ENCODE measurements at places on chromosomes 7 and 10.
A peak's percentile ranks its signal among the peaks of the same experiment; 100 is the strongest.

DNA sequence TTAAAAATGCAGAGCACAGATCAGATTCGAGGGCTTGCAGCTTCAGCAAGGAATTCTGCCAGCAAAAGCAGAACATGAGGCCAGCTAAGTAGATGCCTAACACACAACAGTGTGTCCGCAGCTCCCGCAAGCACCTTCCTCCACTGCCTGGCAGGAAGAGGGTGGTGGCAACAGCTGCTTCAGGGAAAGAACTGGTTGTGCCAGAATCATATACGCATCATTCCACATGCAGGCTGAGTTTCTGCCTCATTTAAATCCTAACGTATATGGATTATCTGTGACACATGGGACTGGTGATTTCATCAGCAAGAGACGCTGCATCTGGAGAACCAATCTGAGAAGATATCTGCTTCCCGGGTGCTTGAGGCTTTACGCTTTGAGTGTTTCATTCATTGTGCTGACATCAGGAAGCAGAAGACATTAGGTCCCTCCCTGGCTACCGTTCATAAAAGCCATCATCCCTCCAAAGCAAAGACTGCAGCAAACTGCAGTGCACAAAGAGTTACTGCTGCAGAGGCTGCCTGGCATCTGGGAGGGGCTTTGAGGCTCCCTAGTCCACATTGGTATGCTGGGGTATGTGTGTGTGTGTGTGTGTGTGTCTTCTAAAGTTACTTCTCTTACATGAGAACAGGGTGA lies 78.8 kb downstream of the FAM13C start:
- no peak for DNase-seq

DNA sequence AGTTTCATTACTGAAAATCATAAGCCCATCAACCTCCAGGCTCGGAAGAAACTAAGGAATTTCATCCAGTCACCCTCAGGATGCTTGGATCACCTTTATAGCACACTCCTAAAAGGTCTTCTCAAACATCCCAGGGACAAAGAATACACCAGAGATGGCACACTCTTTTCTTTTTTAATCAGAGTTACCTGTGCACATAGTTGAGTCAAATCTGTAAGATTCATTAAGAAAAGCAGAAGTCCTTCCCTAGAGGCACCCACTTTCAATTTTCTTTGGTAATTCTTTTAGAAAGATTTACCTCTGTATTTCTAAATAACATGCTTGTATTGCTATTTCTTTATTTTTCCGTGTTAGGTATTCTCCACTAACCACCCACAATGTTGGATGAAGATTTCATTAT lies 50.6 kb upstream of the IL6 start:
- no peak for DNase-seq

DNA sequence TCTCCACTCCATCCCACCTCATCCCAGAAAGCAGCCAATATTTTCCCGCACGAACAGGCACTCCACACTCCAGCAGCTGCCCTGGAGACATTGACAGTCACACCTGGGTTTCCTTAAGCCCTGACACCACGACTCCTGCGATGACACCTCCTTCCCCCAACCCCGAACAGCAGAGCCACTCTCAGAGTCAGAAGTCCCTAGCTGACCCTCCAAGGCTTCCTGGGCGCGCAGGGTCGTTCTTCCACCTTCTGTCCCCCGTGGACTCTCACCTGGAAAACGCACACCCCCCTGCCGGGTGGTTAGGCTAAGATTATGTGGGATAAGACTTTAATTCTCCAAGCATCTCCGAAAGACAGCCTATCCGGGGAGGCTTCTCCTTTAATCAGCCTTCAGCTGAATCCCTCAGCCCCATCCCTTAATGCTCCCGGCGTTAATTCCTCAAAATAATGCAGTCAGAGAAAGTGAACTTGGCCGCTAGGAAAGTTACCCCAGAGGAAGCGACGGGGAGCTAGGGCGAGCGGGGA lies 1.1 kb downstream of the DENND11 start:
- peak; percentile 19 for DNase-seq

DNA sequence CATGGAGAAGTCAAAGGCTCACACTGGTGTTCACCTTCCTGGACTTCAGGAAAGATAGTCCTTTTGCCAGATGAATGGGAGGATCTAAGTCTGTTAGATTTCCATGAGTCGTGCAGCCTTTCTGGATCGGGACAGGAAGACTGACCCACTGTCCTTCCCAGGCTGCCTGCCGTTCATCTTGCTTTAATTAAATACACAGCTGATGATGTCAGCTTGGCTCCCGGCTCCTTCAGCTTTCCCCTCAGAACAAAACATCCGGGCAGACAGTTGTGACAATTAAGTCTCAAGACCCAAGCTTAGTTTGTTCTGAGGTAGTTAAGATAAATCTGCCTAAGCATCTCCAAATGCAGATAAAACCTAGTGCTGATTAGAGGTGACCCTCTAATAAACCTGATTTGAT lies 58.6 kb downstream of the AUTS2 start:
- DNase-seq = no peak

GRCh38 chr10:50552771-50553535 lies 70.8 kb downstream of the SGMS1 start:
- peak; percentile 35 for DNase-seq

DNA sequence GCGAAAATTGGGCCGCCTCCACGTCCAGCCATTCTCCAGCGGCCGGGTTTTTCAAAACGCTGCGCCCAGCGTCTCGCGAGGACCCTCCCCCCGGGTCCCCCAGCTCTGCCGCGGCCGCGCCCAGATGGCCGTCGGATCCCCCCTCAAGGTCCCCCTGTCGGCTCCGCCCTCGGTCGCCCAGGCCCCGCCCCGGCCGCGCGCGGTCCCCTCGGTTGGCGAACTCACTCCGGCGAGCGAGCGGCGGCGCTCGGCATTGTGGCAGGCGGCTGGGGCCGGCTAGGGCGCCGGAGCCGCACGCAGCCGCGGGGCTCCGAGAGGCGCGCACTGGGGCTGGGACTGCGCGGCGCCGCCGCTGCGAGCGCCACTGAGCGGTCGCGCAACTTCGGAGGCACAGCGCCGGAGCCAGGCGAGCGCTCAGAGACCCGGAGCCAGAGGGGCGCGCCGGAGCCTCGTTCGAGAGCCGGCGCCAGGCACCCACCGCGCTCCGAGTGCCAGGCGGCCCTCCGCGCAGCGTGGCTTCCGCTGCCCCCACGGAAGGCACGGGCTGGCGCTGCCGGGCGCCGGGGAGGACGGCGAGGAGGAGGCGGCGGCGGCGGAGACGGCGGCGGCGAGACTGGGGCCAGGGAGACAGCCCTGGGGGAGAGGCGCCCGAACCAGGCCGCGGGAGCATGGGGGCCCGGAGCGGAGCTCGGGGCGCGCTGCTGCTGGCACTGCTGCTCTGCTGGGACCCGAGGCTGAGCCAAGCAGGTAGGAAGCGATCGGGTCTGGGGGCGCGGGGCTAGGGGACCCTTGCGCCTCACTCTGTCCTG lies at the start of gene UNC5B:
TSS of gene UNC5B (plus strand) at position 253 of the 809 bp plus-strand sequence. CDS start at position 669, 416 bp downstream.
- DNase-seq = peak; percentile 63

GRCh38 chr10:118108194-118109026 lies 61.7 kb upstream of the RAB11FIP2 start:
- no peak for DNase-seq

- peak; percentile 11 for DNase-seq
These were observed 489.2 kb downstream of the ZNF33B start for GRCh38 chr10:42149027-42149700.

- DNase-seq = no peak
These were observed 79.9 kb upstream of the TMEM196 start for GRCh38 chr7:19853261-19853832.

DNA sequence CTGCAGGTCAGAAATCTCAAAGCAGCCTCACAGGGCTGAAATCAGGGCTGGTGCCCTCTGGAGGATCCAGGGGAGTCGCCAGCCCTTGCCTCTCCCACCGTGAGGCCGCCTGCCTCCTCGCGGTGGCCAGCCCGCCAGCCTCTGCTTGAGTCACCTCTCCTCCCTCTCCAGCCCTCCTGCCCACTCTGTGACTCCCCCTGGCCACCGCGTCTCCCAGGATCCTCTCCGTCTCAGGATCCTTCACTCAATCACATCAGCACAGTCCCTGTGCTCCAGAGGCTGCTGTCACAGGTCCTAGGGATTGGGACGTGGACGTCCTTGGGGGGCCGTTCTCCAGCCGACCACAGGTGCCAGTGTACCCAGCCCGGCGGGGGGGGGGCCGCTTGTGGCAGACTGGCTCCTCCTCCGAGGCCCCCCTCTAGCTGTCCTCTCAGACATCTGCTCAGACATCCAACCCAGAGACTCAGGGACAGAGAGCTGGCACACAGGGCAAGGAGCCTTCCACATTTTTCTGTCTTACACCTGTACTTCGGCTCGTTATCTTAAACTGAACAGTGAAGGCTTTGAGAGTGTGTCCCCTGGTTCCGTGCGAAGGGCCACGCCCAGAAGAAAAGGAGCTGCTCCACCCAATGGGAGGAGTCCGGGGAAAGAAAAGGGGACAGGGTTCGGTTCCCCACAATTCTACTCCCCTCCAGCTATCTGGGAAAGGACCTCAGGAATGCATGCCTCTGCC lies 9.4 kb upstream of the PPP2R2D start:
- no peak for DNase-seq

DNA sequence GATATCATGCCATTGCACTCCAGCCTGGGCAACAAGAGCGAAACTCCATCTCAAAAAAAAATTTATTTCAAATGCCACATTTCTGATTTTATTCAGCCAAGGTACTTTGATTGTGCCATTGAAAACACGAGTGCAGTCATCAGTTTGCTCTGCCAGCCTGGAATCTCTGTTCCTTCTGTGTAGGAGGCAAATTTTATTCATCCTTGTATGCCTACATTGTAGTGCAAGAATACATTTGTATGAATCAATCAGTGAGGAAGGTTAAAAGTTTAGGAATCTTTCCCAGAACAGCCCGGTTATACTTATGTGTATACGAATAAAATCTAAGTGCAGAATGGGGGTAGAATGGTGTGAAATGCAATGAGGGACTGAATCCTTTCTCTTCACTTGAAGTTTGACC lies 886 bp upstream of the TET1 start:
- DNase-seq = no peak

DNA sequence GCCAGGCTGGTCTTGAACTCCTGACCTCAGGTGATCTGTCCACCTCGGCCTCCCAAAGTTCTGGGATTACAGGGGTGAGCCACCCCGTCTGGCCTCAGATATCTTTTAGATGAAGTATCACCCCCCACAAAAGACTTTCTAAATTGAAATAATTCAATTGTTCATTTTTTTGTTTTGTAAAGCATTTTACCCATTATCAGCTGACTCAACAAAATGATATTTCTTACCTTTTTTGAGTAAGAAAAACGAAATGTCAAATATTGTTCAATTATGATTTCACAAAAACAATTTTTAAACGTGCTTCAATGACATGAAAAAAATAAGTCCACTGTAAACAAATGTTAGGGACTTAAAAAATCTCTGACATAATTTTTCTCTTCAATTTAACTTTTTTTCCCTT lies 822 bp upstream of the PRPF18 start:
- no peak for DNase-seq

DNA sequence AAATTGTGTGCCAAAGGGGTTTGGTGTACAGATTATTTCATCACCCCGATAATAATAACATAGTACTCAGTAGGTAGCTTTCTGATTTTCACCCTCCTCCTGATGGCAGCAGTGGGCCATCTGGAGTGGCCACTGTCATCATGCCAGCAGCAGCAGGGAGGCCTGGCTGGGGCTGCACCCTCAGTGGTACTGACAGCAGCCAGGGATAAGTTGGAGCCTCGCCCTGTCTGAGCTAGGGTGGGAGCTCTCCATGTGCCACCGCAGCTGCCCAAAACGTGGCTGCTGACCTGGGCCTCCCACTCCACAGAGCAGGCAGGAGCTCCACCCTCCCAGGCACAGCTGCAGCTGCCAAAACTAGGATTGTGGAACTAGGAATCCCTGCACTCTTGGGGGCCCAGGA lies 700.8 kb upstream of the KCND2 start:
- DNase-seq = no peak

GRCh38 chr7:155230169-155230593 lies 67.5 kb upstream of the INSIG1 start:
- DNase-seq = no peak

GRCh38 chr7:101677797-101678479 lies 48.8 kb upstream of the MYL10 start:
- DNase-seq = no peak

- no peak for DNase-seq
These were observed 313.1 kb downstream of the CALN1 start for GRCh38 chr7:72098807-72099580.

- DNase-seq = no peak
These were observed 307.3 kb downstream of the CAMK1D start for GRCh38 chr10:12656518-12657142.

GRCh38 chr7:88546808-88547207 lies 212.7 kb upstream of the ZNF804B start:
- DNase-seq = no peak

GRCh38 chr10:114566064-114566463 lies 92.0 kb downstream of the ABLIM1 start:
- no peak for DNase-seq

DNA sequence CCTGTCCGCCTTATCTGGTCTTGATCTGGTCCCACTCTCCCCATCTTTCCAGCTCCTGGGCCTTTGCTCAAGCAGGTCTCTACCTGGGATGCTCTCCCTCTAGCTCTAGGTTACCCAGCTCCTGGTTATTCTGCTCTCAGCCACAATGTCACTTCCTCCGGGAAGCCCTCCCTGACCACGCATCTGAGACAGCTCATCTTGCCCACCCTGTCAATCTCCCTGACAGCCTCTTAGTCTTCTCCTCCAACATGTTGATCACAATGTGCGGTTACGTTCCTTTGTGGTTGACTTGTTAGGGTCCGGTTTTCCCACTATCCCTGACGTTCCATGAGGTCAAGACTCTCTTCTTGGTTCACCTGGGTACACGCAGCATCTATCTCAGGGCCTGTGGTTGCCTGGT lies 55.6 kb downstream of the GOLGA7B start:
- DNase-seq = no peak

DNA sequence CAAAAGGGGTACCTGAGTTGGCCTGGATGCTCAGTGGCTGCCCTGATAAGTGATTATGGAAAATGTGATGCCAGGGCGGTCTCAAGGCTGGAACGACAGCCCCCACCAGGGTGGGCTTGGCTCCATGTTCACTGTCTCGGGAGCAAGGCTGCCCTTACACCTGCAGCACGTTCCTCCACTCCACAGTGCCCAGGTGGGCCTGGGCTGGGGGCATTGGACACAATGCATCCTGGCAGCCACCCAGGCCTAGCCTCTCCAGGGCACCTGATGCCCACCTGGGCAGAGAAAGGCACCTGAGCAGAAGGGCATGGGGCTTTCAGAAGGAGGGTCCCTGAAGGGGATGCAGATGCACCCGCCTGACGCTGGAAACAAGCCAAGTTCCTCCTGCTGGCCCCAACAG lies 548.3 kb downstream of the DNAJB6 start:
- DNase-seq = no peak

DNA sequence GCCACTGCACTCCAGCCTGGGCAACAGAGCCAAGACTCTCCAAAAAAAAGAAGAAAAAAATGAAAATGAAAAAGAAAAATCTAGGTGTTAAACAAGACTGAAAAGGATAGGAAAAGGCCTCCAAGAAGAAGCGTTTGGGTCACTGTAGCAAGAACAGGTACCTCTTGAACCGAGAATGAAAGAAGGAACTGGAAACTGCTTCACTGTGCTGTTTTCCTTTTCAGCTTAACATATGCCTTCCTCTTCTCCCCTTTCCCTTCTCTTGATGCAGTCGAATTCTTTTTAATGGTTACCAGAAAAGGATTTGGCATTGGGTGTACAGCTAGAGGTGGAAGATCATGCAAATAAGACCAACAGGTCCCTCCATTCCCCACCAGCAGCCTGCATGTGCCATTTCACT lies 28.1 kb downstream of the LRRC4 start:
- no peak for DNase-seq

Data from activated CD8-positive, alpha-beta memory T cell treated with anti-CD3 and anti-CD28 coated beads, Interleukin-2, amount 50 U/mL, for 4 hours (primary cell).